ENCODE measurements at places on chromosomes 7 and 10.

GRCh38 chr10:96073722-96074121, 30.3 kb downstream of the CCNJ start:
- DNase-seq, result no peak

DNA sequence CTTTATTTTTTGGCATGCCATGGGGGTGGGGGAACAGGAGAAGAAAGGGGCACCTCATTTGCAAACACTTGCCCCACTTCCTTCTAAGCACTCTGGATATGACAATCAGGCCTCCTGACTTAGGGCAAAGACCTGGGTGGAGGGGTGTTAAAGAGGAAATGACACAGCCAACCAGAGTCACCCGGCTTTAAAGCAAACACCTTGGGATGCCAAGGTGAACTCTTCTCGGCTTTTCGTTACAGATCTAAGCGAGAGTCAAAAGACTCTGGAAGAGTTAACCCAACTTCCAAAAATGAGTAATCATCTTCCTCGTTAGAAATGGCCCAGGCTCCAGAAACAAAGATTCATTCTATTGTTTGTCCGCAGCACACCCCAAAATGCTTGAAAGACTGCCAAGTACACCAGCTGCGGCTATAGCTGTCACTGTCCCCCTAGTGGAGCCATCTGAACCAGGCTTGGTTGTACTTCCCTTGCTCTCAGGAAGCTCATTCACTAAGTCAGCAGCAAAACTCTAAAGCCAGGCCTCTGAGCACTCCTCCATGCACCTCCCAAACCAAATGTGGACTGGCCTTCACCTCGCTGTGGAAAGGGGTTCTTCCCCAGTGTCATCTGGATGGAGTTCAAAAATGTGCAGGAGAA, 24.8 kb downstream of the FAM53B start:
- DNase-seq, result no peak

DNA sequence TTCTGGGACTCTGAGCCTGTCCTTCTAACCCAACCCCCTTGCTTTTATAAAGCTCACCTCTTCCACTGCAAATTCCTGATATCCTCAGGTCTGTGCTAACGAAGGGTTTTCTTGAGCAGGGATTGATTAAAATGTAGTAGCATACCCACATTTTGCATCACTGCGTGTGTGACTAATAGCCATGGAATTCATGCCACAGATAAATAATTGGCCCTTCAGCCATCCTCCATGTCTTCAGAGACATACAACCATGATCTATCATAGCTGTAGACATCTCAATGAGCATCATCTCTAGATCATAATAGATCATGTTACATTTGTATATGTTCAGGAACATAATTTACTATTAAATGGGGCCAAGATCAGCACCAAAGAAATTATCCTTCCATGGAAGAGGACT, 990.3 kb downstream of the KCNMA1 start:
- no peak for DNase-seq

DNA sequence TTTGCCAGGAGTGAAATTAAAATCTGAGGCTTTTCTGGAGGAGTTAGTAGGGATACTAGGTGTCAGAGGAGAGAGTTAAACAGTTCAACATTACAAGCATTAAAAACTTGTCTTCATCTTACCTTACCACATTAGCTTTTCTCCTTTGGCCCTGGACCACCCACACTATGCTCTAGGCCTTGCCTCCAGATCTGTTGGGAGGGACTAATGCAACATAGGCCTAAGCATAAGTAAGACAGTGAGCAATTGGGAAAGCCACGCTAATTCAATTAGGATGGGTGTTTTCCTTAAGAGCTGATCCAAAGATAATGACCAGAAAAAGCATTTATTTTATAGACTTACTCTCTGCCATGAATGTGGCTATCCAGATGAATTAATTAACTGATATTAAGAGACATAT, 158.9 kb downstream of the ELMO1 start:
- DNase-seq, result no peak

DNA sequence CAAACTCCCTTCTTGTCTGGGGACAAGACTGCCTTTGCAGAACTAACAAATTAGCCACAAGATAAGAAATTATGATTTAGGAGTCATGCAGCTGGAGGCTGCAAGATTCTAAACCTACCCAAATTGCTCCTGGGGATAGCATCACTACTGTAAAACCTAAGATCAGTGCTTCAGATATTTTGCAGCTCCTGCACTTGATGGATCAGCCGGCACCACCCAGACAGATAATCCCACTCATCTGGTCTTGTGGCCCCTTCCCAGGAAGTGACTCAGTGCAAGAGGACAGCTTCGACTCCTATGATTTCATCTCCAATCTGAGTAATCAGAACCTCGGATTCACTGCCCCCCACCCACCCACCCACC, 181.9 kb downstream of the AKR1D1 start:
- DNase-seq, result no peak

- DNase-seq, result no peak
These were observed 57.2 kb downstream of the FAM171A1 start for GRCh38 chr10:15313843-15314242.

DNA sequence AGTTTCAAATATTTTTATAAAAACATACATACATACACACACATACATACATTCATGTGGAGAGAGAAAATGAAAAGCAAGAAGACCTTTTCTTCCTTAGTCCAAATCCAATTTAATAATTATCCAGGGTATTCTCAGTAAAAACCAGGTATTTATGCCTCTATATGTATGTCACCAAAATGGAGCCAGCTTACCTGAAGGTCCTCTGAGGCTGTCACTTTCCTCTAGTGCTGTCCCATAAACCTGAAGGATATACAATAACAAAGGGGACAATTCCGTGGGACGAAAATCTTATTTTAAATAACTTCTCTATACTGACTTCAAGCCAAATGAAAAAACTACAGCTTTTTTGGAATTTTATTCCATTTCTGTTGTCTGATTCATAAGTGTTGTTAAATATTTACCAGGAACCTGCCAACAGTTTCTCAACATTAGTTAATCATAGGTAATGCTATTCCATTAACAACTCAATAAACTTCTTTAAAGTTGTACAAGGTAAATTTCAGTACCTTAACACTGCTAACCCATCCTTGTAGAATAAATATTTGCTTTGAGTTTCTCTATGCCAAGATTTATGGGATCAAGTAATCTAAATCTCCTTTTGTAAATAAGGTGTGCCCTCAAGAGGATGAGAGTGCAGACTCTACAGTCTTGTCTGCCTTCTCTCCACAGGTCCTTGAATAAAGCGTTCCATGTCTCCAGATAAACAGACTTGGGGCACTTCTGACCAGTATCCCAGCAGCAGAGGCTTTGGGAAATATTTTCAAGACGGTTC, 260.3 kb downstream of the AHR start:
- DNase-seq, result no peak

GRCh38 chr10:117162093-117163060, 24.3 kb upstream of the VAX1 start:
- DNase-seq, result no peak
